ENCODE measurements at places on chromosomes 4 and X.
A peak's percentile ranks its signal among the peaks of the same experiment; 100 is the strongest.

GRCh38 chr4:141705048-141705746, 68.8 kb downstream of the IL15 start:
- DNase-seq: no peak

DNA sequence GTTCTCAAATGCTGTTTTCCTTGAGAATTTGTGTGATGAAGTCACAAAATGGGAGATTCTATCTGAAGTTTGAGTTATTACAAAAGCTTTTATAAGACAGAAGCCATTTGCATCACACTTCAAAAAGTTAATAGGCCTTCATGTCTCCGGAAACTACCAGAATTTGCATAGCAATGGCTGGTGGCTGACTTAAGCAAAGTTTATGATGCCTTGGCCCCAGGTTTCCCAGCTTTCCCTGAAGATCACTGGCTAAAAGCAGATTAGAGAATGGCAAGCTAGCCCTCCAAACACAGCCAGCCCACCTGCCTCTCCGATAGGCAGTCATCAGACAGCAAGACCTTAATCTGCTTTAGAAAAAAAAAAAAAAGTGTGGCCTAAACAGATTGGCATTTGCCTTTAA, 197.8 kb downstream of the HS3ST1 start:
- DNase-seq: no peak

DNA sequence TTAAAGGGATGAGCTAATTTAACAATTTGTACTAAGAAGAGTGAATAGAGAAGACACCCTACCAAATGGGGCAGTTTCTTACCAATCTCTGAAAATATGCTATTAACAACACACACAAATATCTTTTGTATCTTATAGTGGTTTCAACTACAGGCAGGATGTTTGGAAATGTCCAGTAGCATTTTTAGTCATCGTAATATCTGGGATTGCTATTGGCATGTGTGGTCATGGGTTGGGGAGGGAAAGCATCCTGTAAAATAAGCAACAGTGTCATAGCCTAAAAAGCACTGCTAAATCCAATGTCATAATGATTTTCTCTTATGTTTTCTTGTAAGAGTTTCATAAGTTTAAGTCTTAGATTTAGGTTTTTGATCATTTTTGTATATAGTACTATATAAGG, 29.3 kb upstream of the ABCG2 start:
- DNase-seq: no peak

DNA sequence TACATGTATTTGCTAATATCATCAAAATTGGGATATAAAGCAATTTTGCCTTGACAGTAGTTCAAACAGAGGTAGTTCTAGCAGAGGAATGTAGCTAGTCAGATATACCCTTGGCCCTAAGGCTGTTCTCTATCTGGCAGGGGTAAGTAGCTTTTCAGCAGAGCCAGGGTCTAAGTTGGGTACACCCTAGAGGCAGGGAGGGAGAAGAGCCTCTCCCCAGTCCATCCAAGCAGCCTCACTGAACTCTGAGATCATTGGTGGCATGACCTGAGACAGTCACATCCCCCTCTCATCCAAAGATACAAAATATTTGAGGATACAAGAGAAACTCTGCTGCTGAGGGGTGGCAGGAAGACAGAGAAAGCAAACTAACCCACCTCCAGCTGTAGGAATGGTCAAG, 343.7 kb downstream of the DHX15 start:
- DNase-seq: no peak

GRCh38 chrX:81708487-81708886, 506.6 kb downstream of the SH3BGRL start:
- DNase-seq: no peak

- DNase-seq: no peak
Observed at GRCh38 chr4:140633124-140633523, 64.4 kb upstream of the UCP1 start.

- DNase-seq: no peak
Observed at GRCh38 chr4:52659722-52660261, 691 bp upstream of the USP46 start.

GRCh38 chr4:107317611-107318010, 281.5 kb upstream of the DKK2 start:
- DNase-seq: no peak

- no peak for DNase-seq
Observed at GRCh38 chr4:93201471-93202096, 627.0 kb upstream of the ATOH1 start.

- no peak for DNase-seq
Observed at GRCh38 chr4:19739101-19739651, 512.5 kb upstream of the SLIT2 start.

- DNase-seq: no peak
Observed at GRCh38 chr4:186725469-186726425, 2.1 kb upstream of the FAT1 start.

- no peak for DNase-seq
Observed at GRCh38 chr4:81606801-81607501, 135.2 kb upstream of the RASGEF1B start.

DNA sequence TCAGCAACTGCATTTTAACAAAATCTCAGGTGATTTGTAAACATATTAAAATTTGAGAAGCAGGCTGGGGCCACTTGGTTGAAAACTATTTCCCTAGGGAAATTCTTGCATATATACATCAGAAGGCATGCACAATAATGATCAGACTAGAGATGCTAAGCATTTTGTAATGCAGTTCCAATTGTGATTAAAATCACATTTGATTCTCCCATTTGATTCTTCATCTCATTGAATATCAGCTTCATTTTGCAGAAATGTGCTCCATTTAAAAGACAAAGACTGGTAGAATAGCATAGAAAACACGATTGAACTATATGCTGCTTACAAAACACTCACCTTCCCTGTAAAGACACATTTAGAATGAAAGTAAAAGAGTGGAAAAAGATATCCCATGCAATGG, 32.4 kb upstream of the FHIP1A start:
- DNase-seq: no peak

- DNase-seq: no peak
Observed at GRCh38 chr4:16056681-16057385, 27.0 kb downstream of the PROM1 start.

DNA sequence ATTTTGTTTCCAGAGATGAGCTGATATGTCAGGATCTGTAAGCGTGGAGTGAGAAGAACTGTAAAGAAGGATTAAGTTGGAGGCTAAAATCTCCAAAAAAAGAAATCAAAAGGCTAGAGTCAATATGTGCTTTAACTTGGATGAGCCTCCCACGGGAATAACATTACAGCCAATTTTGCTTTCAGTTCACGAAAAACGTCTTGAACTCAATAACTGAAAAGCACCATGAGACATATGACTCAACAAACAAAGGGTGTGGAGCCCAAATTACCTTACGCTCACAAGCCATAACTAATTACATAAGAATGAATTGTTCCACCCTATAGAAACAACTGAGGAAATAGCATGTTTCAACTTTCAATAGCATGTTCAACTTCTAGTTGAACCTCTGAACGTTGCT, 22.3 kb downstream of the TMPRSS11D start:
- DNase-seq: no peak

- peak; percentile 67 for DNase-seq
Observed at GRCh38 chr4:2469192-2469984, 482 bp downstream of the RNF4 start.

GRCh38 chr4:26594778-26595177, 10.9 kb downstream of the TBC1D19 start:
- DNase-seq: no peak

- DNase-seq: no peak
Observed at GRCh38 chr4:3246458-3247398, 2.2 kb upstream of the MSANTD1 start.
